Activated CD8-positive, alpha-beta memory T cell treated with anti-CD3 and anti-CD28 coated beads for 24 hours (primary cell): ENCODE measurements at places on chromosomes 5 and 9.

DNA sequence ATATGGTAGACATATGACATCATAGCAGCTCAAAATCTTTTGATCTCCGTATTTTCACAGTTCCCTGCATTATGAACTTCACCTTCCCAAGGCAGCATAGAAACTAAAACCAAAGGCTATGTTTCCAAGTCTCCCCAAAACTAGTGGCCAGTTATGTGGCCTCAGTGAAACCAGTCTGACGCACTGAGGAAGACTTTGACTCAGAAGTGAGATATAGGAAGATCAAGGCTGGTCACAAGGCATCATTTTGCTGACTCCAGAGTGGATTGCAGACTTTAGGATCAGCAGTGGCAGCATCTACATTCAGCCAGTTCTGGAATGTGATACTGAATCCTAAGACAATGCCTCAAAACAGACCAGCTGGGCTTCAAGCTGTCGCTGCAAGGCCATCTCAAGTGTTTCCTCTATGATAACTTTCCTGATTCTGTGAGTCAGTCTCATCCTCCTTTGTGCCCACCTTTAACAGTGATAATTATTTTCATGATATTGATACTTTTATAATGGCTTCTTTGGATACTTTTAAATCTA, 34.4 kb upstream of the ELL2 start:
- no peak for DNase-seq

- DNase-seq = no peak
Observed at GRCh38 chr5:33272288-33272687, 168.5 kb upstream of the TARS1 start.

DNA sequence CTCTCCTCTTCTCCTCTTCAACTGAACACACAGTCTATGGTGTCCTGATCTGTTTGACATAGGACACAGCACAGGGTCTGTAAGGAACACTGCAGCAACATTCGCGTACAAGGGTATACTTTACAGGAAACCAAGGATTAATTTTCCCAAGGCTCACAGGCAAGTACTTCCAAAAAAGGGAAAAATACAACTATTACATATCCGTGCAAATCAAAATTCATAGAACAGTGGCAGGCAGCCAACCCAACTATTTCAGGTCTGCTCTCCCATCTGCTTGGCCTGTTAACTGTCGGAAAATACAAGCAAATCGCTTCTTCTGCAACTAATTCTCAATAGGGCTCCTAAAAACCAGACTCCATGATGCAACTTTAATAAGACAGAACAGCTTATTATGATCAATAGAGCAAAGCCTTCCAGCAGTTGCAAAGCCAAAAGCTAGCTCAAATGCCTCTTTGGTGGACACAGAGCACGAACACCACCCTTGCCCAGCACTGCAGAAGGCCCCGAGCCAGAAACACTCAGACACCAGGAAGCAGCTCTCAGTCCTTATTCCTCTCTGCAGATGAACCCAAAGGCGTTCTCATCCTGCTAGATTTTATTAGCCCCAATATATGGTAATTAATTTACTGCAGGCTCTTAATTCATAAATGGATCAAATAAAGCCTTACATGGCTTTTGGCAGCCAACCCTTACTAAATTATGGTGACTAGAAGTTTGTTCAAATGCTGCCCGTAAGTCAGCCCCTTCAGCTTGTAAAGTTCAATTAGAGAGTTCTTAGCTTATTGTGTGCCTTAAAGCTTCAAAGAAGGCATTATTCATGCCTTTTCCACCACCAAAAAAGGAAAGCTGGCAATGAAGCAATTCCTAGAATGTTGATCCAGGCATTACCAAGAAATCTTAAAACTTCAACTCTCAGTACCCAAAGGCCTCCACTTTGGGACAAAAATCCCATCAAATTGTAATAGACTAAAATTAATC, 68.8 kb downstream of the ZNF608 start:
- DNase-seq = no peak

DNA sequence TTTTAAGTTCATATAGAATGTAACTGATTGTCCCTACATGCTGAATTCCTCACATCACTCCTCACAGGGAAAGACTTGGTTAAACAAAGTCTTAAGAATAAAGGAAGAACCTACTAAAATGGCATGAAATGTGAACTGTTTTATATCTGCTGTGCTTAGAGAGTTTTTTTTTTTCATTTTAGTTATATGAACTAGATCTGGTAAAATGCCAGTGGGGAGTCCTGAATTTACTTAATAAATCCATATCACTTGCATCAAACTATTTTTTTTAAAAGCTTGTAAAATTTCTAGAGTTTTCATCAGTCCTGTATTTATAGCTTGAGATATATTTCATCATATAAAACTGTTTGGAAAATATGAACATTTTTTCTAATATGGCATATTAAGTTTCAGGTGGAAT, 1528.6 kb downstream of the EFNA5 start:
- no peak for DNase-seq

GRCh38 chr5:120479066-120479465, 15.0 kb downstream of the PRR16 start:
- no peak for DNase-seq

DNA sequence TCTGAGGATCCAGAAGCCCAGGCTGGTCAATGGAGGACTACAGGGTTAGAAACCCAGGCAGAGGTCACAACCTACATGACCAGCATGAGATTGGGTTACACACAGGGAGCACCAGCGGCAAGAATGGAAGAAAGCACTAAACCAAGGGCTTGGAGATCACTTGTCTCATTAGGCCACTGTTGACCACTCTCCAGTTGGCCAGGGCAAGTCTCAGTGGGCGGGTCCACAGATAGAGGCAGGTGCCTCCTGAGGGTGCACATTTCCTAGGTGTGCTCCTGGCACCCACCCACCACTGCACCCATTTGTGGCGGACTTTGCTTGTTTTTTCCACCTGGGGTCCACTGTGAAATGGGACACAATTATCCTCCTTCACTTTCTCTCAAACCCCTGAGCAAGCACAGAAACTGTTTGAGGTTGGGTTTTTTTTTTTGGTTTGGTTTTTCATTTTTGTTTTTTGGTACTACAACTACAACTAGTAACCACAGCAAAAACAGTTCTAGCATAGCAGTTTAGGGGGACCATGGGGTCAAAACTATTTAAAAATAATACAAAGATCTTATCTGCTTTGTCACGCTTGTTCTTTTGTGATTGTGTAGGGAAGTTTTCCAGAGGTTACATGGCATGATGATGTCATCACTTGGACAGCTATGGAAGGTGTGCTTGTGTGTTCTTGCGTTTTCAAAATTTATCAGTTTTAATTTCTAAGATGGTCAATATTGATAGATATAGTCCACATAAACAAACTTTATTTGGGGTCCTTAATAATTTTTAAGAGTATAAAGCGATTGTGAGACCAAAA, 6.1 kb downstream of the NPR2 start:
- no peak for DNase-seq

- DNase-seq = peak; percentile 5
Observed at GRCh38 chr9:90848866-90849265, 47.2 kb downstream of the SYK start.
